MG63 (cell line): ENCODE measurements at places on chromosomes 2 and 18.

DNA sequence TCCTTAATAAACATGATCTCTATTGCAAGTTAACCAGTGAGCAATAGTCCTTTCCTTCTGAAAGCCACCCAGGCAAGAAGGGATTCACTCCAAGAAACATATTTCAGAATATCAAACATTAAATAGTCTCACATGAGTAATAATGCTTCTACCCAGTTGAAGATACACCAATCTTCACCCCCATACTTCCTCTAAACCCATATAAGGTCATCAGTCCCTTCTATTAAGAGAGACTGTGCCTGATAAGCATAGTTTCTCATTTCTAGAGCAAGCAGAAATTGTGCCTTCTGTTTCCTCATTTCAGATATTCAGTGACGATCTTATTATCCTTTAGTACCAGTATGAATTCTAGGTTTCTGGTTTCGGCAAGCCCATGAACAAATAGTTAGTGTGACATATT, 64.6 kb downstream of the DSEL start:
- DNase-seq, result no peak

- DNase-seq, result no peak
Measured at GRCh38 chr2:205675861-205676516, 6.3 kb upstream of the NRP2 start.

- no peak for DNase-seq
Measured at GRCh38 chr2:10003206-10004125, 39.9 kb upstream of the KLF11 start.

GRCh38 chr2:120473522-120474271, 127.8 kb downstream of the INHBB start:
- no peak for DNase-seq

DNA sequence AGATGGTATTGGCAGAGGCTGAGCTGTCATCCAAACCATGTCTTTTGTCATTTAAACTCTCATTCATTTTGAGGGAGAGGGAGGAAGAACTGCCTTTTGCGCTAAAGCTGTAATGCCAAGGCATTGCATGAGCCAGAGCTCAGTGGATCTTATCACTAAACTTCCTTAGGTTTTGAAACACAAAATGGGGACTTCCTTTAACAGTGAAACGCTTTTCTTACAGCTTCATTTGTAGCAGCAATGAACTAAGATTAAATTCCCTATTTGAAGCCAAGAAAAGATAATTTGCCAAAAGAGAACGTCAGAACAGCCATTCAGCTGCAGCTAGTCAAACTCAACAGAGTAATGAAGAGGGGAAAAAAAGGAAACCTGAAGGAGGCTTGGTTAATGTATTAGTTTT, 143.5 kb upstream of the MMADHC start:
- no peak for DNase-seq

DNA sequence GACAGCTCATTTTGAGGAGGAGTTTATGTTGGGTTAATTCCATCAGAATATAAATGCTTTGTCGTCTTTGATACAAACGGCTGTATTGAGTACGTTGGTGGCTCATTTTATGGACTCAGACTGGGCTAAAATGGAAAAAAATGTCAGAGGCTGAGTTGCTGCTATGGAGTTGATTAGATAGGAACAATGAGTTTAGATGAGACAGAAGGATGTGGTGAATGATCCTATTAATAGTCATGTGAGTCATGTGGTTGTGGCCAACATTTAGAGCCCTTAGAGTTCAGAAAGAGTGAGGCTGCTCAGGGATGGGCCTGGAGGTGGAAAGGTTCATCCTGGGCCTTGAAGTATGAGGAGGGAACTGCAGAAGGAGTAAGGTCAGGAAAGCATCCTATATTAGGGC, 434.2 kb downstream of the MEIS1 start:
- peak; percentile 53 for DNase-seq

GRCh38 chr18:26874283-26874682, 8.8 kb upstream of the AQP4 start:
- DNase-seq, result no peak

- no peak for DNase-seq
Measured at GRCh38 chr2:216235896-216236295, 126.7 kb downstream of the XRCC5 start.

DNA sequence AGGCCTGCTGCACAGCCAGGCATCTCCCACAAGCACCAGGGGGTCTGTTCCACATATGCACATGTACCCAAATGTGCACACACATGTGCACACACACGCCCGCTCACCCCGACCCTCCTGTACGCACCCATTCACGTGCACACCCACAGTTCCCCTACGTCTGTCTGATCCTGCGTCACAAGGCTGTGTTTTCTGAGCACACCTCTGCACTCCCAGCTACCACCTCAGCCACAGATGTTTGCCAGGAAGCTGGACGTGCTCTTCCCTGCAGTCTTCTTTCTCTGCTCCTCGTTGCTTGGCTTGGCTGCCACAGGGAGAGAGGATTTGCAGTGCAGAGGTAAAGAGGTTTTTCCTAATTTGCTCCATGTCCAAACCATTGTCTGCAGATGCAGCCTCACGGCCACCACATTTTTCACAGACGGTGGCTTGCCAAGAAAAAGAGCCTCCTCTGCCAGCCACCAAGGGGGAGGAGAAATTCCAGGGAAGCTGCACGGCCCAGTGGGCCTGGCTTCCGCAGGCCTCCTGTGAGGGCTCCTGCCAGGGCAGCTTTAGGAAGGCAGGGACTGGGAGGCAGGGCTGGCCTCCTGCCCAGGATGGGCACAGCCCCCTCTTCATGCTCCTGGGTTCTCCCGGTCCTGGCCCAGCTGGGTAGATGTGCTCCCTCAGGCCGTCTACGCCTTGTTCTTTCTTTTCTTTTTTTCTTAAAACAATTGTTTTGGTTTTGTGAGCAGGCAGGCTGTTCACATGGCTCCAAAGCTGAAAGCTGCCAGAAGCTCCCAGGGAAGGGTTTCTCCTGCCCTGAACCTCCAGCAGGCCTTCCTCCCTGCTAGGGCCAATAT, 29.3 kb upstream of the HS6ST1 start:
- DNase-seq, result peak; percentile 94

DNA sequence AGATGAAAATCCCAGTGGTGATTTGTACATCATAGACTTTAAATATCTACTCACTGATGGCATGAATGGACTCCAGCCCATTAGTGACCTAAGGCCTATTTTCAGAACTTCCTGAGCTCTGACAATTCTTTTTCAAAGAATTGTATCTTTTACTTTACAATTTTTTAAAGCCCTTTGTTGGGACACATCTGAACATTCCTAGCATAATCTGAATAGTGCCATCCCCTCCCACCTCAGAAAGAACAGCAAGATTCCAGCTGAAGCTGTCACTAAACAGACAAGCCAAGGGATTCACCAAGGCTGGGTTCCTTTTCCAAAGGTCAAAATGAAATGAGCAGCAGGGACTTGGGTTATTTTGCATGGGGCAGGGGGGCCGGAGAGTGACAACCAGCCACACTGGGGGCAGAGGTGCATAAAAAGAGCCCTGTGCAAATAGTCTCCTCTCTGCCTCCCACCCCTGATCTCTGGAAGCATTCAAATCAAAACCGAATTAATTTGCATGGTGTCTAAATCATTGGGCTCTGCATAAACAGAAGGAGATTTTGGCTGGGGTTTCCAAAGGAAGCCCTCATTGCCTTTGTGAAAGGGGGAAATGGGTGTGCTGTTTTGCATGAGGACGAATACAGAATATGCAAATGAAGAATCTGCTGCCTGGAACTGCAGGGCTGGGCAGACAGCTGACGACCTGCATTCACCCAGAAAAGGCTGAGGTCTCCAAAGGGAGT, 17.2 kb downstream of the EPHA4 start:
- no peak for DNase-seq

DNA sequence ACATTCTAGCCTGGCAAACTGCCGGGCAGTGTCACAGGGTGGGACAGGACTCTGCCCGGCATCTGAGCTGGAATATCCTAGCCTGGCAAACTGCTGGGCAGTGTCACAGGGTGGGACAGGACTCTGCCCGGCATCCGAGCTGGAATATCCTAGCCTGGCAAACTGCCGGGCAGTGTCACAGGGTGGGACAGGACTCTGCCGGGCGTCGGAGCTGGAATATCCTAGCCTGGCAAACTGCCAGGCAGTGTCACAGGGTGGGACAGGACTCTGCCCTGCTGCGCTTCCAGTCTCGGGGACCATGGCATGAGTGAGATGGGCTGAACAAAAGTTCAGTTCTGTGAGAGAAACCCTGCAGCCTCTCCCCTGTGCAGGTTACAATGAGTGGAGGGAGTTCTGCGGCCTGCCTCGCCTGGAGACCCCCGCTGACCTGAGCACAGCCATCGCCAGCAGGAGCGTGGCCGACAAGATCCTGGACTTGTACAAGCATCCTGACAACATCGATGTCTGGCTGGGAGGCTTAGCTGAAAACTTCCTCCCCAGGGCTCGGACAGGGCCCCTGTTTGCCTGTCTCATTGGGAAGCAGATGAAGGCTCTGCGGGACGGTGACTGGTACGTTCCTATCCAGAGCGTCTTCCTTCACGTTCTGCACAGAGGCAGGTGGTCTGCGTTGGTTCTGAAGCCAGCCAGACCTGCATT, 80.3 kb downstream of the TPO start:
- DNase-seq, result no peak

- no peak for DNase-seq
Measured at GRCh38 chr2:200350850-200351285, 44.4 kb downstream of the SPATS2L start.

GRCh38 chr2:105909215-105909614, 164.5 kb downstream of the NCK2 start:
- no peak for DNase-seq

DNA sequence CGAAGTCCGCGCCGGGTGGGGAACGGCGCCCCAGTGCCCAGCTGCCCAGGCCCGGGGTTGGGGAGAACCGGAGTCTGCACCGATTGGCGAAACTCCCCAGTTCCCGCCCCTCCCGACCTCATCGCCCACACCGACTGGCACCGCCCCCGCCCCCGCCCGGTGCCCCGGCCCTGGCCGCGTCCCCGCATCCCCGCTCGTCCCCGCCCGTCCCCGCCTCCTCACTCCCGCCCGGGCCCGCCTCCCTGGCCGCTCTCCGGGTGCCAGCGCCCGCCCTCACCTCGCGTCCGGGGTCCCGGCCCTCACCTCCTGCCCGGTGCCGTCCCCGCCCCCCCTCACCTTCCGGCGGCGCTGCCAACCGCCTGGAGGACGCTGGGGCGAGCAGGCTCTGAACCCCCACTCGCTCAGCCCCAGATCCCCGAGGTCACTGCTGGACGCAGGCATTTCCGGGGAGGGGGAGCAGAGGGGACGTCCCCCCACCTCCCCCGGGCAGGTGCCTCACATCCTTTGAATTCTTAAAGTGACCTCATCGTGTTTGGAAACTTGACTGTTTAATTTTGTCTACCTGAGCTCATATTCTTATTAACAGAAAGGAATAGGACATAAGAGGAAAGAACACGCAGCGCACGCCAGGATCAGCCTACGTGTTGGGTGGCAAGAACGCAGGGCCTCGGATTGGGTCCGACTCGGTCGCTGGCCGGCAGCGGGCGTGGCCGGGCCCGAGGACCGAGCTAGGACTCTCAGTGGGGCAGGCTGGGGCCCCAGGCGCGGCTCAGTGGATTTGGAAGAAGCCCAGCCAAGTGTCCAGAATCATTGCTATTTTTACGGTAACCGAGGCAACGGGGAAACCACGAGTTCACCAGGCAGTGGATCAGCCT, at the start of gene FAM110C:
Gene FAM110C, minus strand, starts transcription at position 35 of the 875 bp plus-strand sequence. CDS start 120 bp downstream, outside the sequence.
- peak; percentile 26 for DNase-seq

DNA sequence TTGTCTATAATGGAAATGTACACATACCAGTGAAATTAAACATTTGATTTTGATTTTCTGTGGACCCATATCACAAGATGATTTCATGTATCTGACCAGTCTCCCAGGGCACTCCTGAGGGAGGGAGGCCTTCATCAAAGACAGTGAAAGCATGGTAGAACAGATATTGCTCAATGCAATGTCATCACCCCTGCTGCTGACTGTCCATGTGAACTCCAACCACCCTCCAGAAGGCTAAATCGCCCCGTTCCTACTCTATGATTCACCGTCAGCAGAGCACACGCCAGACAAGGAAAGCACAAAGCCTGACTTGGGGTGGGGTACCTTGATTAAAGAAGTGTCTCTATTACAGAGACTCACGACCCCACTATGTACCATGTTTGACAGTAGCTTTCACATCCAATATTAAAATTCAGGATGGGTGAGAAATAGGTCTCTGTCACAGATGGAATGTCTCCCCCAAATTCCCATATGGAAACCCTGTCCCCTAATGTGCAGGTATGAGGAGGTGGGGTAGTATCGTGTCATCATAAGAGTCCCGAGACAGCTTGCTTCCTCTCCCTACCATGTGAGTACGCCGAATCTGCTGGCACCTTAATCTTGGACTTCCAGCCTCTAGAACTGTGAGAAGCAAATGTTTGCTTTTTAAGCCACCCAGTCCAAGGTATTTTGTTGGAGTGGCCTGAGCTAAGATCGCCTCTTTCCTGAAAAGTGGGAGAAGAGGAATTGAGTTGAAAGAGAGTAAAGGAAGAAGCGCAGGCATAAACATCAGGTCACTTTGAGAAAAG, 42.4 kb downstream of the CYB5A start:
- no peak for DNase-seq

DNA sequence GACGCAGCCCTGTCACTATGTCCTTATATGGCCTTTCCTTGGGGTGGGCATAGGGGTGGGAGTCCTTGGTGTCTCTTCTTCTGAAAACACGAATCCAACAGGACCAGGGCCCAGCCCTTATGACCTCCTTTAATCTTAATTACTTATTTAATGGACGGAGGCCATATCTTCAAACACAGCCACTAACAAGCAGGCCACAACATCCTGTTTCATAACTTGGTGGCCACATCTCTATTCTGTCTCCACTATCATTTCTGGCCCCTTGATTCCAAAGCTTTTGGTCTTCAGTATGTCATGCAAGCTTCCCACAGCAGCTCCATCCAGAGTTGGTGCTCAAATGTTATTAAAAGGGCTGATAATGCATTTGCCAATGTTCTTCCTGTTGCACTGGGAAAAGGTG, 287.3 kb upstream of the SMIM21 start:
- DNase-seq, result no peak

- DNase-seq, result no peak
Measured at GRCh38 chr2:173909846-173910245, 55.3 kb downstream of the SP3 start.

GRCh38 chr2:231371430-231372054, 24.0 kb upstream of the B3GNT7 start:
- DNase-seq, result no peak

DNA sequence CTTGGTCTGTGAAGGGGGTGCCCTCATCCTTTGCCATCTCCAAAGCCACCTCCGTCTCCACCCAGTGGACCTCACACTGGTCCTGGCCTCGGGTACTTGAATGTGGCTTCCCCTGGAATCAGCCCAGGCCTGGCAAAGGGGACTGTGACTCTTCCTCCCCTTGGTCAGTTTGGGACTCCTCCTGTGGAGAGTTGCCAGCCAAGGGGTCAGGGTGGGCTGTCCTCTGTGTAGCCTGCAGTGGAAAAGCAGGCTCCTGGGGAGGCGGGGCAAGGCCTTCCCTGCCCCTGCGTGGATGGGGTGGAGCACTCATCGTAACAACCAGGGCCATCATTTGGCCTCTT, 59.8 kb downstream of the INHBB start:
- no peak for DNase-seq

- no peak for DNase-seq
Measured at GRCh38 chr2:86815611-86816010, 24.9 kb upstream of the CD8A start.

- peak; percentile 95 for DNase-seq
Measured at GRCh38 chr2:127508631-127509034, 17.7 kb downstream of the IWS1 start.
